Astrocyte of the cerebellum (primary cell): ENCODE measurements at places on chromosomes 7 and 10.

- no peak for DNase-seq
Measured at GRCh38 chr10:112953174-112954159, 3.4 kb downstream of the TCF7L2 start.

DNA sequence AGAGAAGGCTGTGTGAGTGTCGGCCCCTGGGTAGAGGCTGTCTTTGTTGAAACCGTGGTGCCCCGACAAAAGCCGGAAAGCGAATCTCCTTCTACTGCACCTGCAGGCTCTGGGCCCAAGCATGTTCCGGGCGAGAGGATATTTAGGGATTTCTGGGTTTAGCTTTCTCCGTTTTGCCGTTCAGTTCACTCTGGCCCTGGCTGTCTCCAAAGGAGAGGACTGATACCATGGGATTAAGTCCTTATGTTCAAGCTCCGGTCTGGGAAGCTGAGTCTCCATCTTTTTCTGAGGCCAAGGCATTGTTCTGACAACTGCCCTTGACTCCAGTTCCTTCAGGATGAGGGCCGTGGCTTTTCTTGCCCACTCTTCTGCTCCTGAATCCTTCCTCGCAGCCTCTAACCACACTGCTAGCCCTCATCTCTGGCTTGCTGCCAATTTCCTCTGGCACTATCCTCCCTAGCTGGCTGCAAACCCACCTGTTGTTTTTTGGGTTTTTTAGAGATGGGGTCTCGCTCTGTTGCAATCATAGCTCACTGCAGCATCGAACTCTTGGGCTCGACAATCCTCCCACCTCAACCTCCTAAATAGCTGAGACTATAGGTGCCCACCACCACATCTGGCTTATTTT, 206.8 kb downstream of the SKIDA1 start:
- no peak for DNase-seq

DNA sequence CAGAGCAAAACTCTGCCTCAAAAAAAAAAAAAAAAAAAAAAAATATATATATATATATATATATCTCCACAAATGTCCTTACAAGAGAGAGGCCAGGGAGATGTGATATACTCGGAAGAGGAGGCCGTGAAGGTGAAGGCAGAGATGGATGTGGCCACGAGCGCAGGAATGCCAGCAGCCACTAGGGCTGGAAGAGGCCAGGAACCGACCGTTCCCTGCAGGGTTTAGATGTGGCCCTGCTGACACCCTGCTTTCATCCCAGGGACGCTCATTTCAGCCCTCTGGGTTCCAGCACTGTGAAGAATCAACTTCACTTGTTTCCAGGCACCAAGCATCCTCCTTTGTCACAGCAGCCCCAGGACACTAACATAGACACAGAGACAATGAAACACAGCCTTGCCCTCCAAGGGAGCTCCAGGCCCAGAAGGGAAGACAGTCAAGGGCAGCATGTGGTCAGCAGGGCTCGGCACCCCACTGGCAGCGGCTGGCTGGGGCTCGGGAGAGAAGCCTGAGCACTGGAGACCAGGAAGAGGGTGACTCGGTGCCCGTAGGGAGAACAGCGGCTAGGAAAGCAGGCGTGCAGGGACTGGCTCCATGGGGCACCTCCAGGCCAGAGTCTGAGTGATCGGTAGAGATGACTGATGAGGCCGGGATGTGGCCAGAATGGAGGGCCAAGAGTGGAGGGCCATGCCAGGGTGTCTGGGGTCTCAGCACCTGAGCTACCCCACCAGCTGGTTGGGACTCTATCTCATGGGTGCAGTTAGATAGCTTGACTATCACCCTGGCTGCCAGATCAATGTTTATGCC, 7.6 kb downstream of the WDR86 start:
- no peak for DNase-seq

GRCh38 chr10:124598773-124599587, 137.4 kb downstream of the LHPP start:
- no peak for DNase-seq

- no peak for DNase-seq
Measured at GRCh38 chr10:65907199-65907712, 1018.6 kb upstream of the LRRTM3 start.

DNA sequence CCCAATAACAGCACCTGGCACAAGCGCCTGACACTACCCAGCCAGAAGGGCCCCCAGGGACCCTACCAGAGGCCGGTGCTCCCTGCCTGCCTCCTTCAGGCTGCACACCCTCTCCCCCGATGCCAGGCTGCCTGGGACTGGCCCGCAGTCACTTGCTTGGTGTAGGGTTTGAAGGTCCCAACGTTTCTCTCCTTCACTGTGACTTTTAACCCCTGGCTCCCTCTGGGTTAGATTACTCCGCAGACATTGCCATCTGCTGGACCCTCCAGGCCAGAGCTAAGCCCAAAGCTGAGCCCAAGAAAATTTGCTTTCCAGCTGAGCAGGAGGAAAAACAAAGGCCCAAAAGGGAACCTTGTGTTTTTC, 6.9 kb downstream of the CDHR1 start:
- DNase-seq: no peak

DNA sequence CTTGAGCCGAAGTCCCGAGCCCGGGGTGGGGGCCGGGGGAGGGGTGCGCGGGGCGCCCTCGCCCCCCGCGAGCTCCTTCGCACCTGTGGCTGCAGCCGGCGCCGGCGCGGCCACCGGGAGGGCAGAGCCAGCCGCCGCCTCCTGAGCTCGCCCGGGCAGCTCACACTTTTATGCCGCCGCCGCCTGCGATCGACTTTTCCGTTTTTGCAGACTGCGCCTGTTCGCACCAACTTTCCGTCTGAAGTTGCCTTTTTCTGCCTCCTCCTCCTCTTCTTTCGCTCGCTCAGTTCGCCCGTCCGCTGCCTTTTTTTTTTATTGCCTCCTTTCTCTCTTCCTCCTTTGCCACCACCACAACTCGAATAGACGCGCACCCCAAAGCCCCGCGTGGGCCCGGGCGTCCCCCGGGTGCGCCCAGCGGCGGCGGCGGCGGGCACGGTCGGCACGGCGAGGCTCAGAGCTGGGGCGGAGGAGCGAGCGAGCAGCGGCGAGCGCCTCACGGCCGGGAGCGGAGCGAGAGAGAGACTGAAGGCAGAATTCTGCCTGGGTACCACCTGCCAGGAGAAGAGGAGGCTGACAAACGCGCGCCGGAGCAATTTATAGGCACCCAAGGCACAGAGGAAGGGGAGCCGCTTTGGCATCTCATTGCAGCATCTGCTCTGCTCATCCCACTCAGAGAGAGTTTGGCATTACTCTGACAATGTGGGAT, at the start of gene C1QL3:
Gene C1QL3, minus strand, starts transcription at position 569 of the 706 bp plus-strand sequence. CDS start 814 bp downstream, outside the sequence.
- peak; percentile 6 for DNase-seq

GRCh38 chr10:84333864-84334451, 5.6 kb downstream of the CCSER2 start:
- no peak for DNase-seq

- DNase-seq: no peak
Measured at GRCh38 chr7:20114468-20114867, 102.7 kb downstream of the MACC1 start.
